ENCODE measurements at places on chromosomes 11 and 22.

- DNase-seq = no peak
Observed at GRCh38 chr22:46708766-46709330, 29.2 kb downstream of the CERK start.

- DNase-seq = no peak
Observed at GRCh38 chr11:15327786-15328231, 213.1 kb downstream of the INSC start.

GRCh38 chr22:24072361-24072760, 61.3 kb downstream of the CABIN1 start:
- no peak for DNase-seq

- DNase-seq = no peak
Observed at GRCh38 chr11:35007277-35007676, 90.9 kb downstream of the PDHX start.

DNA sequence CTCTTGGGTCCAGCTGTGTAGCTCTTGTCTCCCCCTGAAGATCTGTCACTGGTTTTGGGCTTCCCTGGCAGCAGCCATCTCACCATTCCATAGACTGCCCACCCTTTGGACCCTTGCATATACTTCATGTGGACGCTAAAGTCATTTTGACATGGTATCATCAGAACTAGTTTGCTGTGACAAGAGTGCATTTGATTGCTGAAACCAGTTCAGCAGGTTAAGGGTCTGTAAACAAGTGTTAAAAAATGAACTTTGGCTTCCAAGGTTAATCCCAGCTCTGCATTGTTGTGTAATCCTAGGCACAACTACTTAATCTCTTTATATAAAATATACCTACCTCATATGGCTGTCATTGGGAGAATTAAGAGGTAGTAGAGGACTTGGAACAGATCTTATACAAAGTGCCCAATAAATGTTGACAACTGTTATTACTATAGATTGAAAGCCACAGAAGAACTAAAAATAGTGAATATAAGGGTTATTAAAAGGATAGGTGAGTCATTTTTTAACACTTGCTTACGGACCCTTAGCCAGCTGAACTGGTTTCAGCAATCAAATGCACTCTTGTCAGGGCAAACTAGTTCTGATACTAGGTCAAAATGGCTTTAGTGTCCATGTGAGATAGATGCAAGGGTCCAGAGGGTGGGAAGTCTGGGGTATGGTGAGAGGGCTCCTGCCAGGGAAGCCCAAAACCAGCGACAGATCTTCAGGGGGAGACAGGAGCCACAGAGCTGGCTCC, 29.4 kb downstream of the CCDC90B start:
- no peak for DNase-seq

GRCh38 chr22:25781801-25782200, 39.8 kb downstream of the MYO18B start:
- DNase-seq = no peak

DNA sequence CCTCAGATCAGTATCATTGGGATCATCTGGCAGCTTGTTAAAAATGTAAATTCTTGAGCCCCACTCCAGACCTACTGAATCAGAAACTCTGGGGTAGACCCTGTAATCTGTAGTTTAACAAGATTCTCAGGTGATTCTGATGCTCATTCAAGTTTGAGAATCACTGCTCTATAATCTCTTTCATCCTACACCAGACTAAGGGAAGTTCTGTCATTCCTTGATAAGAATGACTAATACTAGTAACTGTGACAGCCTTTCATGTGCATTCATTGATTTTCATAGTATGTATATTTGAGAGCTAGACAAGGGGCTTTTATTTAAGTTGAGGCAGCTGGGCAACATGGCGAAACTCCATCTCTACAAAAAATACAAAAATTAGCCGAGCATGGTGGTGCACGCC, 30.0 kb downstream of the NAT10 start:
- no peak for DNase-seq

- no peak for DNase-seq
Observed at GRCh38 chr11:112178936-112179335, 3.6 kb downstream of the BCO2 start.

DNA sequence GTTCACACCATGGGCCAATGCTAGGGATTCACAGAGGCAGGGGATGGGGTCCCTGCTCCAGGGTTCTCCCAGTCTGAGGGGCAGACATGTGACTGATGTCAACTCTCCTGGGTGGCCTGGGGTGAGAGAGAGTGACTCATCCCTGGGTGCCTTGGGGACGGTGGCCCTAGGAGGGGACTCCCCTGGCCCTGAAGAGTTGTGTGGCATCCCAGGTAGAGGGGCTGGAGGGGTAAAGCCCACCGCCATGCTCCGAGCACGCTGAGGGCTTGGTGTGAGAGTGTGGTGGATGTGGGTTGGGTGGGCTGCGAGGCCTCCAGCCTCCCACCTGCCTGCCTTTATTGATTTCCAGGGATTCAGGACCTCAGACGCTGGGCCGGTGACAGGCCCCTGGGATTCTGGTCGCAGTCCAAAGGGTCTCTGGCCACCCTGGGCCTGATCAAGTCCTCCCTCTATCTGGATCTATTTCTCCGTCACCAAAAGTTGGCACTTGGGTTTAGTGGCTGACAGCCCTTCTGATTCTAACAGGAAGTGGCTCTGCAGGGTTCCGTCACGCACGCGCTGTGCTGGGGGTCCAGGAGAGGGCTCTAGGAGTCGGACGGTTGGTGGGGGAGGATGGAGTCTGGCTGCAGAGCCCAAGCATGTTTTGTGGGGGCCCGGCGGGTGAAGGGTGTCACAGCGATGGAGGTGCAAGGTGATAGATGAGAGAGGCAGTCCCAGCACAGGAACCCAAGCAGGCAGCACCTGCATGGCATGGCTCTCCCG, 27.3 kb upstream of the WNT7B start:
- DNase-seq = no peak

- DNase-seq = no peak
Observed at GRCh38 chr11:15692739-15693138, 578.0 kb downstream of the INSC start.

GRCh38 chr11:102017026-102017425, 30.2 kb upstream of the CFAP300 start:
- DNase-seq = no peak

DNA sequence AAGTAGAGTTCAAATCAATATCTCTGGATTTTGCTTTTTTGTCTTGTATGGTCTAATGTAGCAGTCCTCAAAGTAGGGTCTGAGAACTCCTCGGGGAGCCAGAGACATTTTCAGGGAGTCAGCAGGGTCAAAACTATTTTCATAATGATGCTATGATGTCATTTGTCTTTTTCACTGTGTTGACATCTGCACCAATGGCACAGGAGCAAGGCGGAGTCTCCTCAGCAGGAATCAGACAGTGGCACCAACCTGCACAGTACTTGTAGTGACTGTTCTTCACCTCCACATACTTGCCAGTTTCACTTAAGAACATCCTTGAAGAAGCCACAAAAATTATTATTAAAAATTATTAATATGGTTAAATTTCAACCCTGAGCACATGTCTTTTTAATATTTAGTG, 14.9 kb upstream of the FXYD6 start:
- DNase-seq = no peak

GRCh38 chr11:134173296-134173695, 50.5 kb downstream of the NCAPD3 start:
- no peak for DNase-seq

DNA sequence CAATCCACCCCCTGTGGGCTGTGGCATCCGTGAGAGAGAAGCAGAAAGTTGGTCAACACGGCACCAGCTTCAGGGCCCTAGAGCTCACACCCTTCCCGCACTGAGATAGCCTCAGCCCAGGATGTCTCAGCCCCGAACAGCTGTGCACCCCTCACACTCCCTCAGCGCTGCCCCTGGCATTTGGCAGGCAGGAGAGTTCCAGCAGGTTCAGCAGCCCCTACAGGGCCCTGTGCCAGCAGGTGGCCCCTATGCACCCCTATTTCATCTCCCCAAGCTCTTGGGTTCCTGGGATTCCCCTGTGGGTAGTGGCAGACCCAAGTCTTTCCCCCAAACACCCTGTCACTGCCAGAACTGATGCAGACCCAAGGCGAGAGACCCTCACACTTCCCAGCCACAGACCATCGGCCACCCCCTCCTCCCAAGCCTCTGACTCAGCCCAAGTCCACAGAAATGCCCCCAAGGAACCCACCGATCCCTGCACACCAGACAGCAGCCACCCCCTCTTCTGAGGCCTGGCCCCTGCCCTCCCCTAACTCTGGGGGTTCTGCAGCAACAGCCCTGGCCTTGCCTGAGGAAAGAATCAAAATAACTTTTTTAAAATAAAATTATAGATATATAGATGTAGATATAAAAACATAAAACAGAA, 183.6 kb downstream of the IGLL1 start:
- no peak for DNase-seq

- no peak for DNase-seq
Observed at GRCh38 chr22:42562279-42562678, 8.5 kb downstream of the SERHL2 start.

DNA sequence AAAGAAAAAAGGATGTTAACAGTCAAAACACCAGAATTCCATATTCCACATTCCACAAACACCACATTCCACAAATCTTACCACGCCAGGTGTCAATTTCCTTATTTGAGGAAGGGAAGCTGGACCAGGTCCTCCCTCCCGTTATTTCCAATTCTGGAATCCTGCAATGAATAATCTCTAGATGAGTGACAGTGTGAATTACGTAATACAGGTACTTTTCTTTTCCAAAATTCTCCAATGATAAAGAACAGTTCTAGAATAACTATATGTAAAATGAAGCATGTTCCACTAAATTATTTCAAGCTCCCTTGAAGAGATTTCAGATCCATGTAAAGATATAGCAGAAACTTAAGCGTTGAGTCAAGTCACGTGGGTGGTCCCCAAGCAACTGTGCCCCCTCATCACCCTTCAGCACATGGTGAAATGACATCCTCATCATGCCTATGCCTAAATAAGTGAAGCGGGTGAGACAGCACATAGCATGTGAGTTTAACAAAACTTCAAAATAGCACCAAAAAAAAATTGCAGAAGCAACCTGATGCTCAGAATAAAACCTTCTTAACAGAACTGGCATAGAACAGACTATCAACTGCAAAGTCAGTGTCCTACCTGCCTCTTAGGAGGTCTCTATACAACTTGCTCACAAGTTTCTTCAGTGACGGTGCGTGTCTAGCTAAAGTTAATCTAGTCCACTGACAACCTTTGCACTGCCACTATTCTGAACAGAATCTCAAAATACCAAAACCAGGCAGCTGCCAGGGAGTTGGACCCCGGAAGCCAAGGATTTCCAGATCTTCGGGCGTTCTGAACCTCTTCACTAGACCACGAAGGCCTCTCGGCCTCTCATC, 876 bp downstream of the NFRKB start:
- DNase-seq = no peak

GRCh38 chr11:129528296-129528695, 152.6 kb downstream of the BARX2 start:
- no peak for DNase-seq

GRCh38 chr11:101446726-101447125, 137.1 kb downstream of the TRPC6 start:
- no peak for DNase-seq

- no peak for DNase-seq
Observed at GRCh38 chr11:24759742-24760141, 262.9 kb downstream of the LUZP2 start.

- no peak for DNase-seq
Observed at GRCh38 chr11:74090701-74091100, 80.1 kb downstream of the C2CD3 start.

DNA sequence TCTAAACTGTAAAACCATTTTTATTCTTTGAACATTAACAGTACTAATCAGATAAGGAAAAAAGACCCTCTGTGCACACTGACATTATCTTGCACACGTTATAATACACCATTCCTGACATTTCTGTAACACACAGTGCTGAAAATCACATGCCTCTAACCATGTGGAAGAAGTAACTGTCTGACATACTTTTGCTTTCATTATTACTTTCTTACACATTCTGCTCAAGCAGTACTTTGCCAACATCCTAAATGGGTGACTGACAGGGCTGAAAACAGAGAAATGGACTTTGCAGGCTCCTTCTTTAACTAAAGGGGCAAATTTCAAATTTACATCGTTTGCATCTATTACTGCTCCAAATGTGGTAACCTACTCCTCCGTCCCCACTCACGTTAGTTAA, 22.8 kb upstream of the TP53AIP1 start:
- no peak for DNase-seq

GRCh38 chr11:123286761-123287160, 91.7 kb upstream of the CLMP start:
- no peak for DNase-seq

GRCh38 chr11:76215941-76216340, 9.6 kb upstream of the WNT11 start:
- no peak for DNase-seq

DNA sequence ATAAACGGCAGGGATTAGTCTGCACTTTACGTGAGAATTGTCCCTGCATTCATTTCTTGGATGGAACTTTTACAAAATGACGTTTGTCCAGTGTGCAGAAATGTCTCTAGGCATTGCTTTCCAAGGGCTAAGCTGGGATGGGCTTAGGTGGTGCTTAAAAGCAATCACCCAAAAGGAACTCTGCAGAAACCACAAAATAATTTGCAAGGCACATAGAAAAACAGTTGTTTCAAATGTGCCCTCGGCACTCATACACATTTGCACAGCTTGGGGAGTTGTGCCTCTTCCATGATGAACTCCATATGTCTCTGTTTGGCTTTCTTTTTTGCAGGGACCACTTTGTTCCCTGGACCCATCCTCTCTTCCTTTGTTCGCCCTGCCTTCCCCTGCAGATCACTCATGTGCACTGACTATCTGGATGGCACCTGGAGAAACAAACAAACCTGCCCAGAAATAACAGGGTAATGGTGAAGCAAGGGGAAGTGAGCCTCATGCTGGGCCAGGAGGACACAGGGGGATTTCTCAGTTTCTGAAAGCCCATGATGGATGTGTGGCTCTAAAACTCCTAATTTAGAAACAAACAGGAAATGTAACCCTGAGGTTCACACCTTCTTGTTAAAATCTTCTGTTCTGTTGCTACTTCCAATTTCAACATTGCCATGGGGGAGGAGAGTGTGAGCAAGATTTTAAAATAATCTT, 150.2 kb downstream of the SNX19 start:
- DNase-seq = no peak
